ENCODE measurements at places on chromosomes 1 and 21. TPM values are rescaled to one million over a fixed set of nuclear protein-coding genes. Genes with fewer than 3 reads are reported as not detected.

CLCA4 gene
- total RNA-seq = 0.17 TPM

SLC19A1 gene
- total RNA-seq = 13.5 TPM

LHX4 gene
- 0.39 TPM for total RNA-seq

RAP1GAP gene
- 37.1 TPM for total RNA-seq

KCNE1 gene
- total RNA-seq = 2.2 TPM

E2F2 gene
- 3.7 TPM for total RNA-seq

TRIM67 gene
- 13.8 TPM for total RNA-seq

DCDC2B gene
- not detected for total RNA-seq

PGLYRP4 gene
- total RNA-seq = not detected

ACKR1 gene
- total RNA-seq = 3.5 TPM

OR2T29 gene
- total RNA-seq = not detected

LMOD1 gene
- total RNA-seq = 1.9 TPM

DNA sequence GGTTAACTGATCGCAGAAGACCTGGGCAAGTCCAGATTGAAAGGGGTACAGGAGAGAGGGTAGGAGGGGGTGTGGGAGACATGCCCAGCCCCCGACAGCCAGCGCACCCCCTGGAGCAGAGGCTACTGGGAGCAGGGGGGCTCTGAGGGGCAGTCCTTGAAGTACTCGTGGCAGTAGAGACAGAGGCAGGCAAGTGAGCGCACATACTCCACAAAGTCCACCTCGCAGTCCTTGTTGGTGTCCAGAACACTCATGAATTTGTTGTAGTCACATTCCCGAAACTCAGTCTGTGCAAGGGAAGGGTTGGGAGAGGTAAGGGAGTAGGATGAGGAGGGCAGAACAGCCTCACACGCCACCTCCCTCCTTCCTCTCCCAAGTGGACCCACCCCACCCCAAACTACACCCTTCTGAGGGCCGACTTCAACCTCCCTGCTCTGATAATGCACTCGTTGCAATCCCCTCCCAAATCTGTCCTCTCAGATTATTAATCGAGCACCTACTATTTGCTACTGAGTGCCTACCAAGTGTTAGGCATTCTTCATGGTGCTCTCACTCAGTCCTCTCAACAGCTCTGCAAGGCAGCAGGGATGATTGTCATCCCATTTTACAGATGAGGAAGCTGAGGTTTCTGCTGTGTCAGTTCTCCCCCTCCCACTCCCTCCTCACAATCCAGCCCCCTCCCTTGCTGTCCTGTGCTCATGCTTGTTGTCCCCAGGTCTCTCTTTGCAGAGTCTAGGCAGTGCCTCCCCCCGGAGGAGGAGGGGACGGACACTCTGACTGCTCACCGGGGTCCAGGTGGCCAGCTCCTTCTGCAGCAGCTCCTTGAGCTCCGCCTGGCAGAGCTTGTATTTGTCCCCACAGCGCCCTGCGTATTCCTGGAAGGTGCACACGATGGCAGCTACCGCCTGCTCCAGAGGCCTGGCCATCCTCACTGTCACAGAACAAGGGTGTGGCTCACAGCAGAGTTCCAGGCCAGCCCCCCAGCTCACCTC lies 1.2 kb downstream of the S100A3 start:
- DNase-seq = no peak

GRCh38 chr1:109768820-109769219 lies 5.1 kb upstream of the EPS8L3 start:
- no peak for DNase-seq

DNA sequence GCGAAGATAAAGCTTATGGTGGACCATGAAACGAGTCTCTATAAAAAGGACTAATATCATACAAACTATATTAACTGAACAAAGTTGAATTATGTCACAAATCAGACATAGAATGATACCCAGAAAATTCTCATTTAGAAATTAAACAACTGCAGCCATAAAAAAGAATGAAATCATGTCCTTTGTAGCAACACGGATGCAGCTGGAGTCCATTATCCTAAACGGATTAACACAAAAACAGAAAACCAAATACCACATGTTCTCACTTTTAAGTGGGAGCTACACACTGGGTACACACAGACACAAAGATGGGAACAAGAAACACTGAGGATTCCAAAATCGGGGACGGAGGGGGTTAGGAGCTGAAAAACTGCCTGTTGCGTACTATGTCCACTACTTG lies 11.5 kb downstream of the COP1 start:
- no peak for DNase-seq

GRCh38 chr1:233290396-233291034 lies 5.0 kb downstream of the PCNX2 start:
- no peak for DNase-seq

GRCh38 chr1:65924471-65924870 lies 131.8 kb downstream of the PDE4B start:
- no peak for DNase-seq

- peak; percentile 2 for DNase-seq
Measured at GRCh38 chr1:48105165-48105564, 108.0 kb upstream of the TRABD2B start.

GRCh38 chr1:165369255-165369848 lies 12.8 kb upstream of the LMX1A start:
- no peak for DNase-seq

DNA sequence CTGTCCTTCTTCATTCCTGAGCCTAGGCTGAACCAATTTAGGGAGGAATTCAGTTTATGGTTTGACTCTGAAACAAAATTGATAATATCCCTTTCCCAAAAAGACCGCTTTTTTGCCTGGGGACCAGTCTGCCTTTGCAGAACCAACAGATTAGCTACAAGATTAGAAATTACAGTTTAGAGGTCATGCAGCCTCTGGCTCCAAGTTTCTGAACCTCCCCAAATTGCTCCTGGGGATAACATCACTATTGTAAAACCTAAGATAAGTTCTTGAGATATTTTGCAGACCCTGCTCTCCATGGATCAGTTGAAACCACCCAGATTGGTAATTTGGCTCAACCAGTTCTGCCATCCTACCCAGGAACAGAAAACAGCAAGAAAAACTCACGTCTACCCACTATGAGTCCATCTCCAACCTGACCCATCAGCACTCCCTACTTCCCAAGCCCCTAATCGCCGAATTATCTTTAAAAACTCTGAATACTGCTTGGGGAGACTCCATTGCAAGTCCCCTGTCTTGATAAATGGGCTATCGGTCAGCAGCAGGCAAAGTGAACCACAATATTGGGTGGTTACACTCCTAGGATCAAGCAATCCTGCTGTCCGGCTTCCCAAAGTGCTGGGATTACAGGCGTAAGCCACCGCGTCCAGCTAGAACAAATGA lies 605 bp upstream of the RABGGTB start:
- no peak for DNase-seq

DNA sequence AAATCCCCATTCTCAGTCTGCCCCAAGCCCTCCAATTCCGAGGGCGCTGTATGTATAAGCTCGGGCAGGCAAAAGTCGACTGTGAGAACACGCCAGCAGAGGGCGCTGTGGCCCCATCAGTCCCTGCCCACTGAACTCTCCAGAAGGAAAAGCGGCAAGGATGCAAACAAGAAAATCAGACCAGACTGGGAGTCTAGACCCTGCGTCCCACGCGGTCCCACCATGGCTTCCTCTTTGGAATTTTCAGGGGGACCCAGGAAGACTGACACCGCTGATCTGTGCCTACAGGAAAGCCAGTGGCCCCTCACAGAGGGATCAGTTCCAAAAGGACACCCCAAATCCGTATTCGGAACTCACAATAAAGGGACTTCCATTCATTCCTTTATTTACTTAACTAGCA lies 19.5 kb downstream of the TEX35 start:
- peak; percentile 40 for DNase-seq

DNA sequence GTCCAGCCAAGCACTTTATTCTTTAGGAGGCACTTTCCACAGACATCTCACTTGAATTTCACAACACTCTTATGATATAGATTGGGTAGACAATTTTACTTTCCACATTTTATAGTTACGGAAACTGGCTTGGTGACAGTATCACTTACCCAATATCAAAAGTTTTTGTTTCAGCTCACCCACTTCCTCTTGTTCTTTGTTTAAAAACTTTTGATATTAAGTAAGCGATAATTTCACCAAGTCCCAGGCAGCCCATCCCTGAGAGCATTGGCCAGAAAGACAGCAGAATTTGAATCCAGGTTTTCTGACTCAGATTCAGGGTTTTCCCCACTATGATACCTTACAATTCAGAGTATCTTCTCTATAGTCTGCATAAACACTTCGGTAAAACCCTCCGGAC lies 60.0 kb downstream of the LRIG2 start:
- DNase-seq = no peak

DNA sequence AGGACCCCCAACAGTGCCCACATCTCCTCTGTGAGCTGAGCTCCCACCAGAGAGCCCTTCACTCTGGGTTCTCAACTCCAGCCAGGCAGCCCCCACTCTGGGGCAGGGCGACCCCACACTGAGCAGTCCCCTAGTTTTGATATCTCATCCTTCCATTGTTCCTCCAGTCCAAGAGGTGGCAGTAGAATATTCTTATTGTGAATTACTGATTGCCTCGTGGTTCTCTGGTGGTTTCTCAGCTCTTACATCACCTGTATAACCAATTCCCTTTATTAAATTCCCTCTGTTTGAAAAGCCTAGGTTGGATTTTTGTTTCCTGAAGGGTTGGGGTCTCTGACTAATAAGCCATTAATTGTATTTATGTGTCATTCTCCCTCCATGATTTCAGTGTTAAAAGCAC lies 407.5 kb downstream of the SETD4 start:
- no peak for DNase-seq

GRCh38 chr1:218395916-218396315 lies 50.8 kb downstream of the TGFB2 start:
- DNase-seq = no peak

DNA sequence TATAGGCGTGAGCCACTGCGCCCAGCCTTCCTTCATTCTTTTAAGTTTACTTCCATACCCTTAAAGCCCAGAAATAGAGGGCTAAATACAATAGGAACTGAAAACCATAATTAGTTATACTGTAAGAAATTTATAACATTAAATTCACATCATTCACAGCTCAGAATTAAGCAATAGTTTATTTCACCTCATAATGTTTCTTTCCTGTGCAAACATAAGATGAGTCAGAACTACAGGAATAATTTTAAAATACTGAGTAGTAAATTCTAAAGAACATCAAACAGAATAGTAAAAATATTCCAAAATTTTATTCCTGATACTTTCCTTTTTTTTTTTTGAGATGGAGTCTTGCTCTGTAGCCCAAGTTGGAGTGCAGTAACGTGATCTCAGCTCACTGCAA lies 24.1 kb downstream of the POGZ start:
- DNase-seq = no peak

- DNase-seq = no peak
Measured at GRCh38 chr1:53804791-53805505, 33.1 kb downstream of the NDC1 start.

GRCh38 chr1:50106095-50106761 lies 2.5 kb upstream of the ELAVL4 start:
- DNase-seq = no peak

GRCh38 chr1:40853113-40853884 lies 8.9 kb downstream of the CITED4 start:
- DNase-seq = no peak

DNA sequence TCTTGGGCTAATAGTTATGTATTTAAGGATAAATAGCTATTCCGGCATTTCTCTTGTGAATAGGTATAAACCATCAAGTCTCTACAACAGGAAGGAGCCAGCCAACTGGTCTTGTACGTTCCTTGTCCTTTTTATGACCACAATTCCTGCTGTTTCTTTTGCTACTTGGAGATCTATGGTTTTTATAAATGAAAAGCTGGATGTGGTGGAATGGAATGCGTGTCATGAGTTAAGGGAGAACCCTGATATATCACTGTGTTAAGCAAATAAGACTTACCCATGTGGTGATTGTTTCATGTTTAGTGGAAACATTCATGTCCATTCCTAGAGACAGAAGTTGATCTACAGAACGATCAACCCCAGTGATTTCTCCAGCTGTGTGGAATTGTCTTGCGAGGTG lies 282.1 kb downstream of the RPS6KC1 start:
- DNase-seq = no peak

DNA sequence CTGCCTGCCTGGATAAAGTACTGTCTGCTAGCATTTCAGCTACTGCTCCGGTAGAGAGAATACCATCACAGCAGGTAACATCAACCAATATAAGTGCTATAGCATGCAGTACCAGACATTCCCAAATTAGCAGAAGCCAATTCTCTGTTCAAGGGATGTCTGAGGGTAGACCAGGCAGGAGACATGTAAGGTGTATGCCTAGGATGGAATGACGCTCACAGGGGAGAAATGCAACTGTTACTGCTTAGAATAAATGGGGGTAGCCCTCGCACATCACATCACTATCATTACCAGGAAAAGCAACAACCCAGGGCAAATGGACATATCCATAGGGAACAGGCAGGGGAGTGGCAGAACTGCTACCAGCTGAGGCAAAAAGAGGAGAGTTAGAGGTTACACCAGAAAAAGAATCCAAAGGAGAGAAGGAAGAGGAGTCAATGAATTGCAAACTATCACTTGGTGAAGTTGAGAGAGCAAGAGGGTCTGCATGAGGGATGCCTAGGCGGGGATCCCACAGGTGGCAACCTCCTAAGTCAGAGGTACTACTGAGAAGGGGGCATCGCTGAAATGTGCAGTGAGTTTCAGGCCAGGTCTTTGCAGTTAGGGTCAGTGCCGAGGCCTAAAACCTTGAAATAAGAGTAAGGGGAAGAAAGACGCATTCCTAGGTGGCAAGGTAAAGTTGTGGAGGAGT lies 1.1 kb downstream of the UBE2Q1 start:
- no peak for DNase-seq

GRCh38 chr1:200231787-200232231 lies 178.0 kb downstream of the ZNF281 start:
- no peak for DNase-seq

DNA sequence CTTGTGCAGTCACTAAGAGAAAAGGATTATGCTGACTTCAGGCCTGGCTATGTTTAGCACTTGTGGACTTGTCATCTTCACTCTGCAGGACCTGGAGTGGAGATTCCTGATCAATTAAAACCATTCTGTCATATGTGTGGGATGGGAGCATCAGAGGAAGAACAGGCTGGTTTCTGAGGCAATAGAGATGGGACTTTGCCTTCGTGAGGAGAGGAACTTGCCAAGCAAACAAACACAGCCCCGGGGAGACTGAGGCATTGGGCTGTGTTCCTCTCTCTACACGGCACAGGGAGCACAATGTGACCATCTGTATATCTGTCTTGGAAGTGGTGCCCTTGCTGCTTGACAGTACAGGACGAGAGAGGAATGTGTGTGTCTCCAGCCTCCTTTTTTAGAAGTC lies 23.1 kb downstream of the VASH2 start:
- DNase-seq = no peak

- no peak for DNase-seq
Measured at GRCh38 chr1:238396140-238396539, 505.4 kb upstream of the ZP4 start.

GRCh38 chr1:93440706-93441105 lies 7.2 kb upstream of the FNBP1L start:
- no peak for DNase-seq

DNA sequence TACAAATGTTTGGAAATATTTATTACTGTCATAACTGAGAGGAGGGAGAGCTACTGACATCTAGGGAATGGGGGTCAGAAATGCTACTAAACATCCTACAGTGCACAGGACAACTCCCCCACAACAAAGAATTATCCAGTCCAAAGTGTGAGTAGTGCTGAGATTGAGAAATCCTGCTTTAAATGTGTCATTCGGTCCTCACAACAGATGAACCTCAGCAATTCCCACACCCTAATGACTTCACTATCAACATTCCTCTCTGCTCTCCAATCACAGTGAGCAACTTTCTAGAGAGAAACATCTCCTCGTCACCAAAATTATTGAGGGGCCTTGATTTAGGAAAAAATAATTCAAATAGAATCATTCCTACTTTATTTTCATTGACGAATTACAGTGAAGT lies 18.0 kb downstream of the OMA1 start:
- no peak for DNase-seq

GRCh38 chr21:45324489-45325205 lies 37.0 kb upstream of the POFUT2 start:
- no peak for DNase-seq
